ENCODE measurements at places on chromosomes 2 and 18.

DNA sequence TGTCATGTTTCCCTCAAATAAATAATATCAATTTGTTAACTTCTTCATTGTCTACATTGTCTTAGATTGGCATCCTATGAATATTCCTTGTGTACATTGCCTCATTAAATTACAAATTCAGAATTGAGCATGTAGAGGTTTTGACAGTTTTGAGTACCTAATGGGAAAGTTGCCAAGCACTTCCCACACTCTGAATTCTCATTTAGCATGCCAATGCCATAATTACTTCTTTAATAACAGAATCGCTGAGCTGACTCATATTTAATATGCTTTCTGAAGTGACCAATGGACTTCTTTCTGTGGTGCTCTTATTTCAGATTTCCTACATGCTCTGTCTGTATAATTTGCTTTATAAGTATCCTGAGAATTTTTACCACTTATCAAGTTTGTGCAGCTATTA lies 114.4 kb upstream of the NOL4 start:
- DNase-seq, result no peak

DNA sequence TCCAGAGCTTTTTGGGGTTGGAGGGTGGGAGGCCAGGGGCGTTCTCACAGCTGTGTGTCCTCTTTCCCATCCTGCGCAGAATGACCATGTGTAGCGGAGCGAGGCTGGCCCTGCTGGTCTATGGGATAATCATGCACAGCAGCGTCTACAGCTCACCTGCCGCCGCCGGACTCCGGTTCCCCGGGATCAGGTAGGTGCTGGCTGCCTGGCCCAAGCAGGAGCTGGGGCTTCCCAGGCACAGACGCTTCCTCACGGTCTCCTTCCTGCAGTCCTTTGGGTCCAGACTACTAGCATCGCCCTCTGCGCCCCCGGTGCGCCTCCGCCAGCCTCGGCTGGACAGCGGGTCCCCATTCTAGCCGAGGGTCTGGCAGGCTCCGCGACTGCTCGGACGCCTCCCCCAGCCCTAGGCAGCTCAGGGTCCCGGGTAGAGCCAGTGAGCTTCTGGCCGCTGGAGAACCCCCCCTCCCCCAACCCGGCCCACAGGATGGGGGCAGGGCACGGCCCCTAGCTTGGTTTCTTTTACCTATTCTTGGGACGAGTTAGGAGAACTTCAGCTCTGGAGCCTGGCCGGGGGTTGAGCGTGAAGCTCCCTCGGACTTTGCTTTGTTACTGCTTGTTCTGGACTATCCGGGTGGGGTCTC lies 756 bp downstream of the ADCYAP1 start:
- no peak for DNase-seq

- no peak for DNase-seq
Observed at GRCh38 chr2:16416651-16417050, 249.0 kb downstream of the CYRIA start.

GRCh38 chr2:159146996-159147666 lies 139.4 kb downstream of the WDSUB1 start:
- no peak for DNase-seq

GRCh38 chr18:35174093-35174731 lies 66.6 kb upstream of the ZNF397 start:
- DNase-seq, result no peak

- DNase-seq, result peak; percentile 78
Observed at GRCh38 chr2:145744541-145745386, 1224.8 kb upstream of the ZEB2 start.

GRCh38 chr2:181190711-181191110 lies 210.3 kb downstream of the UBE2E3 start:
- DNase-seq, result no peak

DNA sequence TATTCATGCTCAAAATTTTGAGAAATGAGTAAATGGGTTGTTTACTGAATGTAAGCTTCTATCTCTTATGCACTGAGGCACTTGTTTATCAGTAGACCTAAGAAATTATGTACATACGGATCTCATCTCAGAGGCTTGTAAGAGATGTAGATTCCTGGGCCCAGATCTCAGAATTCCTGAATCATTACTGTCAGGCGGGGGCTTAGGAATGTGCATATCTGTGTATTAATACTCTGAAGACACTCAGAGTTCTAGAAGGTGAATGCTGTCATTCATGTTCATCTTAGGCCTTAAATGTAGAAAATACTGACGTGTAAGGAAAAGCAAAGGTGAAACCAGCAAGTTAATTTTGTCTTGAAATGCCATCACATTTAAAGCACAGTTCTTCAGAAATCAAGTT lies 169.6 kb downstream of the FMNL2 start:
- DNase-seq, result no peak

DNA sequence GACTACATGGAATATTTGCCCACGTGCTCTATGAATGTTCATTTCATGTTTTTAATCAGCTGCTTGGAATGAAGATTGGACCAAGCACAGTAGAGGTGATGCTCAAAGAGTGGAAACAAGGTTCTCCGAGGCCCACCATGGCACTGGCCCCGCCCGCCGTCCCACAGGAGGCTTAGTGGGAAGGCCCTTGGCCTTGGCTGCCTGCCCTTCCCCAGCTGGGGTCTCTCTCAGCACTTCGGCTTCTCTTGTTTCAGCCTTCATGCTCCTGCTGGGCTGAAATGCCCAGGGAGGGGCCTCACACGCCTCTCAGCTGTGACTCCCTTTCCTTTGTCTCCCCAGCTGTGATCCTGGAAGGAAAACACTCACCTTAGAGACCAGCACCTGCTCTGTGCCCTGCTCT lies 833.2 kb downstream of the GALR1 start:
- no peak for DNase-seq

GRCh38 chr2:102014041-102014345 lies 22.2 kb downstream of the IL1R2 start:
- no peak for DNase-seq

GRCh38 chr2:19611491-19612332 lies 253.3 kb upstream of the OSR1 start:
- DNase-seq, result no peak

Data from activated CD4-positive, alpha-beta T cell treated with anti-CD3 and anti-CD28 coated beads, Interleukin-2, Interleukin-6, amounts not matched to agents 100 ng/mL and 50 ng/mL, durations not matched to agents 16 hours and 8 hours (primary cell).